ENCODE measurements at places on chromosomes 2 and 18. TPM values are rescaled to one million over a fixed set of nuclear protein-coding genes. Genes with fewer than 3 reads are reported as not detected.

The CSRNP3 gene
- total RNA-seq, result 6.9 TPM

The AGXT gene
- not detected for total RNA-seq

The KCNK3 gene
- total RNA-seq, result 5.2 TPM

DNA sequence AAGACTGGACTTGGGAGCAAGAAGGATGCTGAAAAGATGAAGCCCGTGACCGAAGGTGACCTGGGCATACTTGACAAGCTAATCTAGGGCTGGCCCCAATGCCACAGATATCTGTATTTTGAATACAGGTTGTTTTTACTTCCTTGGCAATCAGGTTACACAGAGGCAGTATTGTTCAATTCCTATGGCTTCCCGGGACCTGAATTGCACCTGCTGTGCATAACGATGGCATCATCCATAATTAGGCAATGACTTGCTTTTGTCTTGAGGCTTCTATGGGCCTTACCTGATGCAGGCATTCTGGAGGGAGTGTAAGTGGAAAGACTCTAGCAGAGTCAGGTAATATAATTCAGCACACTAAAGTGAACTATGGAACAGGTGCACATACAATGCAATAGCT, 60.6 kb upstream of the CUL3 start:
- H3K27me3 ChIP-seq, result no peaks in the 10 kb centered on the region
- H3K27ac ChIP-seq, result no peak overlapping the region
- no peaks in the 10 kb centered on the region for H3K36me3 ChIP-seq
- DNase-seq, result no peak
- no peaks in the 10 kb centered on the region for H3K4me1 ChIP-seq
